ENCODE measurements at places on chromosomes 4 and X.

DNA sequence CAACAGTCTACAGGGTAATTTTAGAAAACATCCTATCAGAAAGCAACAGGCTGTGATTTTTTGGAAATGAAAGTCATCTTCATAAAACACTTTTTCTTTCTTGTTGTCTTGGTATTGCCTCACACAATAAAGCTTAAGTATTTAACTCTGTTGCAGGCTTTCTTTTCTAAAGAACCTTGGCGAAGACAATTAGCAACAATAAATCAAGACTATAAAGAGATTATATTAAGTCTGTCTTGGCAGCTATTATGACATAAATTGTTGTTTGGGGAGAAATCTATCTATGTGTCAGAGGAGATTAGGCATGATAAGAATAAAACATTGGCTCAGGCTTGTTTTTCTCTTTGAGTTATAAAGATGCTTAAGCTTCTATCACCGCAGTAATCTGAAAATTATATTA lies 1774.8 kb downstream of the ARAP2 start:
- no peak for DNase-seq

DNA sequence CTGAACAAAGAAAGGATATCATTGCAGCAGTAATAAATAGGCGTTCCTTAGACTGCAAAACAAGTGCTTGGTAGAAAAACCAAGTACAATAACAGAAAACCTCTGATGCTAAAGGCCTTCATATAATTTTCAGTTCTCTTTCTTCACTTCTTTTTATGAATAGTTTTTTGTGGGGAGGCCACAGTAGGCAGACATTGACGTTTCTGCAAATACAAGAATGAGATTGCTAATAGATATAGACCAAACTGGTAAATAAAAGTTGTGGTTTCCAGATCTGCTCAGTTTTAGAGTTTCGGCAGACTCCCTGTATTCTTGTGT lies 57.0 kb upstream of the RAP1GDS1 start:
- no peak for DNase-seq

DNA sequence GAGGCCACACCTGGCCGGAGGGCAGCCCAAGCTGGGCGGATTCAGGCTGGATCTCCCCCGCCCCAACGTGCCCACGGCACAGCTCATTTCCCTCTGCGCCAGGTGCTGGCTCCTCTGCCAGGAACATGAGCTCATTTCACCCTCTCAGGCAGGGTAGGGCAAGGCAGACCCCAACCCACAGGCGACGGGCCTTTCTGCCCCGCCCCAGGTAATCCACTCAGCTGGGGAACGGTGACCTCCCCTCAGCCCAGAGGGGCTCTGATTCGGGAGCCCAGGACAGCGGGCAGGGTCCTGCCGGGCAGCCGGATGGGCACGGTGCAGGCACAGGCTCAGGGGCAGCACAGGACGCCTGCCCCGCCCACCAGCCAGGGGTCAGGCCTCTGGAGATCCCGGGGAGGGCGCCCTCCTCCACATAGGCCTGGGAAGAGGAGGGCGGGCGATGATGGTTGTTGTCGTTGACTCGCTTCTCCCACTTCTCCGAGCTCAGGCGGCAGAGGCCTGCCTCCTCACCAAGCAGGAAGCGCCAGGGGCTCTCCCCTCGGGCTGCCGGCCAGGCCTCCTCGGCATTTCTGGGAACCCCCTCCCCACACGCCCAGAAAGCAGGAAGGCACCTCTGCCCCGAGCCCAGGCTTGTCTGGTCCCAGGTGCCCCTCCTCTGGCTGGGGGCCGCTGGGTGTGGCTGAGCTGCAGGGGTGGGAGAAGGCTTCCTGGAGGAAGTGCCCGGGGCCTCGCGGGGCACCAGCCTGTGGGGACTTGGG lies 31.1 kb downstream of the TACC3 start:
- no peak for DNase-seq

- DNase-seq = no peak
Observed at GRCh38 chrX:139882299-139882698, 50.6 kb downstream of the ATP11C start.

GRCh38 chrX:41337140-41337539 lies 3.2 kb downstream of the DDX3X start:
- no peak for DNase-seq

DNA sequence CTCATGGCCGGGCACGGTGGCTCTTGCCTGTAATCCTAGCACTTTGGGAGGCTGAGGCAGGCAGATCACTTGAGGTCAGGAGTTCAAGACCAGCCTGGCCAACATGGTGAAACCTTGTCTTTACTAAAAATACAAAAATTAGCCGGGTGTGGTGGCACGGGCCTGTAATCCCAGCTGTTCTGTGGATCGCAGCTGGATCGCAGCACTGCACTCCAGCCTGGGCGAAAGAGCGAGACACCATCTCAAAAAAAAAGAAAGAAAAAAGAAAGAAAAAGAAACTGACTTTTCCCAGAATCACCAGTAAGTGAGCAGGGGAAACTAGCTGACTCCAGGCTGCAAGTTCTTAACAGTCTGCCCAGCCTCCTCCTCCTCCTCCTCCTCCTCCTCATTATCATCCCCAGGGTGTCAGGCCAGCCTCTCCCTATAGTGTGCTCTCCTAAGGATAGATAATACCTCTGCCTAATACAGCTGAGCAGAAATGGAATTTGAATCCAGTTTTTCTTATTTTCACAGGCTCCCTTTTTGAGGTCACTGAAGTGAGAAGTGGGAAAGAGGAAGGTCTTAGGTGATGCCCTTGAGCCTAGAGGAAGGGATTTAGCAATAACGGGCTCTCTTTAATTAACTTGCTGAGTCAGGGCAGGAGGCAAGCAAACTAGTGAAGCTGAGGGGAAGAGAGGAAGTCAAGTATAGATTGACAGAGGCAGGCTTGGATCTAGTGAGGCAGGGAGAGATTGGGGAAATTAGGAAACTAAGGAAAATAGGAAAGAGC lies 11.8 kb upstream of the ELF2 start:
- no peak for DNase-seq

- no peak for DNase-seq
Observed at GRCh38 chr4:83197555-83198235, 83.2 kb upstream of the PLAC8 start.

GRCh38 chr4:33841120-33841519 lies 2403.2 kb downstream of the ARAP2 start:
- DNase-seq = no peak

DNA sequence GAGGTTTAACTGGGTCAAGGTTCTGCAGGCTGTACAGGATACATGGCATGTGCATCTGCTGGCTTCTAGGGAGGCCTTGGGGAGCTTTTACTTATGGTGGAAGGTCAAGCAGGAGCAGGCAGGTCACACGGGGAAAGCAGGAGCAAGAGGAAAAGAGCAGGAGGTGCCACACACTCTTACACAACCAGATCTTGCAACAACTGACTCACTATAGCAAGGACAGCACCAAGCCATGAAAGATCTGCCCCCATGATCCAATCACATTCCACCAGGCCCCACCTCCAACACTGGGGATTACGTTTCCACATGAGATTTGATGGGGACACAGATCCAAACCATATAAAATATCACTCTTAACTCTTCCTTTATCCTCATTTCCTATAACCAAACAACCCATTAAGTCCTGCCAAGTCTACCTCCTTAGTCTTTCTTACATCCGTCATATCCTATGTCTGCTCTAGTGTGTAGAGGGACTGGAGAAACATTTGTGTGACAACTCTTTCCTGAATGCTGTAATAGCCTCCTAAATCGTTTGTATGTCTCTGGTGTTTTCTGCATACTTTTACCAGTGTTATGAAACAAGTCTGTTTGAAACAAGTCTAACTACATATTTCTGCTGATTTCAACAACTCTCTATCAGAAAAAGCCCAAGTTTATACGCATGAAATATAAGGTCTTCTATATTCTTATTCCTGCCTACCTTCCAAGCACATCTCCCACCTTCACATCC lies 8.3 kb upstream of the RAP2C start:
- no peak for DNase-seq

DNA sequence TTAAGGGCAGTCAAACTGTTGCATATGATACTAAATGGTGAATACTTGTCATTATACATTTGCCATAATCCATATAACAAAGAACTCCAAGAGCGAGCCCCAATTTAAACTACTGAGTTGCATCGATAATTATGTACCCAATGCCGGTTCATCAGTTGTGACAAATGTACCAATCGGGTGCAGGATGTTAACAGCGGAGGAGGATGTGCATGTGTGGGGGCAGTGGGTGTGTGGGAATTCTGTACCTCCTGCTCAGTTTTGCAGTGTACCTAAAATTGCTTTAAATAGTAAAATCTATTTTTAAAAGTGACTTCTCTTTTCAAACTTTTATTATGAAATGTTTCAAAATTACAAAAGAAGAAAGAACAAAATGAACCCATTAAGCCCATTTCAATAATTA lies 20.8 kb upstream of the CDS1 start:
- no peak for DNase-seq

Data from H9 (cell line).